ENCODE measurements at places on chromosomes 16 and 17. TPM values are rescaled to one million over a fixed set of nuclear protein-coding genes. Genes with fewer than 3 reads are reported as not detected.

Gene RAPGEFL1
- polyA plus RNA-seq, result 5.7 TPM

Gene RAMP2
- not detected for polyA plus RNA-seq

Gene SYCE1L
- polyA plus RNA-seq, result 0.46 TPM

Gene MYH2
- not detected for polyA plus RNA-seq

GRCh38 chr17:50322271-50322670 is 23.7 kb upstream of the XYLT2 start:
- no peak for DNase-seq

DNA sequence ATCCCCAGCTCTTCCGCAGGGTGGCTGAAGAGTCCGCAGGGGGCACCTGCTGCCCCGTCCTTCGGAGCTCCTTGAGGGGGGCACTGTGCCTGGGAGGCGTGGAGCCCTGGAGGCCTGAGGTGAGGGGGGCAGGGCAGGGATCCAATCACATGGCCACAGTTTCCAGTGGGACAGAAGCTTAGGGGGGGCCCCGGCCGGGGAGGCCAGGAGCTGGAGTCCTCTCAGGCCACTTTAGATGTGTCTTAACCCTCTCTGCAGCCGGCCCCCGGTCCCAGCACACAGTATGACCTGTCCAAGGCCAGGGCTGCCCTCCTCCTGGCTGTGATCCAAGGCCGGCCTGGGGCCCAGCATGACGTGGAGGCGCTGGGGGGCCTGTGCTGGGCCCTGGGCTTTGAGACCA is 10.8 kb downstream of the ZNF213 start:
- DNase-seq, result no peak

DNA sequence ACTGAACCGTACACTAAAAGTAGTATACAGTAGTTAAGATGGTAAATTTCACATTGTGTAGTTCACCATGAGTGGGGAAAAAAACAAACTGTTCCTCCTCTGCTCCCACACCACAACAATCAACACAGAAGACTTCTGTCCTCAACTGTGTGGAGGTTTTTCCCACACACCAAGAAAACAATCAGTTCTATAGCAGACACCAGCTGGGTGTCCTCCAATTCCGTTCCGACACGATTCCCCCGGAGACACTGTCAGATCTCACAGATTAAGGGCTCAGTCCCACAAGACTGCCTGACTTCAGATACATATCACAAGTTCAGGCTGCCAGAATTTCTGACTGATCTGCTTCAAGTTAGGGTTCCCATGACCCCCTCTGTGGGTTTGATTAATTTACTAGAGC is 31.8 kb downstream of the BBS2 start:
- no peak for DNase-seq

DNA sequence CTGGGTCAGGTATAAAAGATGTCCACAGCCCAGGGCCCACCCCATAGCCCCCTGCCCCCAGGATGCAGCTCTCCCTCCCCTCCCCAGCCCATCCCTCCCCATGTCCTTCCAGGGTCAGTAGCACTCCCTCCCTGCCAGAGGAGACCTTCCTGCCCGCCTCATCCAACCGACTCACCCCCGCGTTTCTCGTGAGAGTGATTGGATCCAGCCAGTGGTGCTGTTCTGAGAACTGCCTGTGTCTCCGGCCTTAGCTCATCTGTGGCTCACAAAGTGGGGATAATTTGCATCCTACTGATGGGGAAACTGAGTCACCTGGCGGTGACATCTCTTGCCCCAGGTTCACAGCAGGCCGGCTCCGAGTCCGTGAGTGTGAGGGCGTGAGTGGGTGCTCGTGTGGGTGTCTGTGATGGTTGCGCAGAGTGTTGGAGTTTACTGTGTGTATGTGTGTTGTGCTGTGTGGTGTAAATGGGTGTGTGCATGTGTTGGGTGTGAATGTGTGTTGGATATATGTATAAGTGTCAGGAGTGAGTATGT is 90.7 kb upstream of the GSE1 start:
- no peak for DNase-seq

GRCh38 chr17:50466371-50467113 is 2.1 kb downstream of the CHAD start:
- no peak for DNase-seq

GRCh38 chr16:82523815-82524214 is 103.0 kb upstream of the CDH13 start:
- DNase-seq, result no peak

GRCh38 chr16:64290461-64290860 is 831.4 kb downstream of the CDH11 start:
- DNase-seq, result no peak

DNA sequence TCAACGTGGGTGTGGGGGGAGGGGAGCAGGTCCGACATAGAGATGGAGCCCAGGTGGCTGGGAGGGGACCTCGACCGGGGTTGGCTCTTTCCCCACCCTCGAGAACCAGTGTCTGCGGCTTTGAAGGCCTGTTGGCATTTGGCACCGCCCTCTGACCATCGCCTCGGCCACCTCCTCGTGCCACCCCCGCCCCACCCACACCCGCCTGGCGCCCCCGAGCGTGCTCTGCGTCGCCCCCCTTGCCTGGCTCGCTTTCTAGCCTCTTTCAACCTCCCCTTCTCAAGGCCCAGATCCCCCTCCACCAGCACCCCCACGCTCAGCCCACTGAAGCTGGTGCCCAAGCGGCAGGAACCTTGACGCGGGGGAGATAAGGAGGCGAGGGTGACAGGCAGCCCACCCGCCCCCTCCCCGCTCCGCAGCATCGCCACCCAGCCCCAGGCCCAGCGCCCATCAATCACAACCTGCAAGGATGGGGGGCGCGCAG is 619 bp downstream of the CACNB1 start:
- DNase-seq, result no peak

GRCh38 chr17:43702637-43703036 is 40.9 kb upstream of the MEOX1 start:
- no peak for DNase-seq

GRCh38 chr16:58127033-58127556 is 2.1 kb downstream of the CFAP20 start:
- peak; percentile 64 for DNase-seq

DNA sequence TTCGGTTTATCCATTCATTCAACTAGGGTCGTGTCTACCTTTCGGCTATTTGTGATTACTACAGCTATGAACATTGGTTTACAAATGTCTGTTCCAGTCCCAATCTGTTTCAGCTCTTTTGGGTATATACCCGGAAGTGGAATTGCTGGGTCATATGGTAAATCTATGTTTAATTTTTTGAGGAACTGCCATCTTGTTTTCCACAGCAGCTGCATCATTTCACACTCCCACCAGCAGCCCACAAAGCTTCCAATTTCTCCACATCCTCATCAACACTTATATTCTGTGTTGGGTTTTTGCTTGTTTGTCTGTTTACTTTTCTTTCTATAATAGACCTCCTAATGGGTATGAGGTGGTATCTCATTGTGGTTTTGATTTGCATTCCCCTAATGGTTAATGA is 48.7 kb upstream of the GINS3 start:
- no peak for DNase-seq

GRCh38 chr16:29804455-29805231 is 1.7 kb upstream of the MAZ start:
- DNase-seq, result no peak

DNA sequence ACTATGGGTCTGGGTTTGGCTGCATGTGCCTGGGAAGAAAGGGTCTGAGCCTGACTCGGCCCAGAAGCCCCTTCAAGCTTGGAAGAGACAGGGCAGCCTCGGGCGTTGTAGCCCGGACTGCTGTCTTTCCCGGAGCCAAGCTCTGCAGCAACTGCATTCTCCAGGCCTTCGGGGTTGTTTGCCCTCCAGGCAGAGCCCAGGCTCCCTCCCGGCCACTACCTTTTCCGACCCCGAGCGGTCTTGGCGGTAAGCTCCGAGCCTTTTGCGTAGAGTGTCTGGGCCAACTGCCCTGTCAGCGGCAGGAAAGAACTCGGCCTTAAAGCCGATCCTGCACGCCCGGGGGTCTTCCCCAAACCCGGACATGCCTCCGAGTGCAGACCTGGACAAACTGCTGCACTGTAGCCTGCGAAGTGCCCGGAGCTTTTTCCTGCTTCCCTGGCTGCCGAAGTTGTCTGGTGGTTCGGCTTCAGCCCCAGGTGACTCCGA is 1.3 kb downstream of the LHX1 start:
- no peak for DNase-seq
